ENCODE measurements at places on chromosomes 3 and 15.

GRCh38 chr3:87627316-87627715 is 350.9 kb upstream of the POU1F1 start:
- H3K27me3 ChIP-seq, result no peaks in the 10 kb centered on the region
- H3K4me3 ChIP-seq, result no peak overlapping the region
- no peaks in the 10 kb centered on the region for H3K36me3 ChIP-seq

DNA sequence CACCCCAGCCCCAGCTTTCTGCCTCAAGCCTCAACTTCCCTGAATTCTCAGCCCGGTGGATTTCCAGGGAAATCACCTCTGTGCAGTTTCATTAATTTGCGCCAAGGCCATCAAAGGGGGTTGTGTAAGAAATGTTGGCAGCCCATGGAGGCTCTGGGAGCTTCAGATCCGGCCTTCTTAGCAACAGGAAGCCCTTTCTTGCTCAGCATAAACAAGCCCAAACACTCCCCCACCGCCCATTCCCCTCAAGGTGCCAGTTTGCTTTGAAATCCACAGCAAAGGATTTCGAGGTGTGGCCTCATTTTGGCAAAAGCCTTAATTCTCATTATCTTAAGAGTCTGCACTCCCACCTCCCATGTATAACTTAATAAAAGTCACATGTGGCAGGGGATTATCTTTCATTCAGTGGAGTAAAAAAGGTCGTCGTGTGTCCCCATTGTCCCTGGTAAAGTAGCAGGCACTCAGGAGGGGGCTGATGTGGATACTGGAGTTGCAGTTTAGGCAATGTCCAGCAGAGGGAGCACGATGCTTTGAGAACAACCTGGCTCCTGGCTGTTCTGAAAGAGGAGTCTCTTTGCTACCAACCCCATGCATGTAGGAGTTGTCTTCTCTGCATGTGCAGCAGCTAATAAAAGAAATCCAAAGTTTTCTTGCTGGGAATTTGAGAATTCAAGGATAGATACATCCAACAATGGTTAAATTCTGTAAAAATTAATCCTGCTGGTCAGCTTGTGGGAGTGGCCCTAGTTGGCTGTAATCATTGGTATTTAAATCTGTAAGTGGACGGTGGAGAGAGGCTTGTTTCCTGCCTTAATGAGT is 39.5 kb downstream of the EBLN2 start:
- peak overlapping the region; percentile 21 for H3K27ac ChIP-seq
- peaks cover 13% of the 10 kb centered on the region for H3K4me1 ChIP-seq
- peaks cover 5% of the 10 kb centered on the region for H3K27me3 ChIP-seq
- peak; percentile 86 for DNase-seq
- H3K4me3 ChIP-seq, result no peak overlapping the region

DNA sequence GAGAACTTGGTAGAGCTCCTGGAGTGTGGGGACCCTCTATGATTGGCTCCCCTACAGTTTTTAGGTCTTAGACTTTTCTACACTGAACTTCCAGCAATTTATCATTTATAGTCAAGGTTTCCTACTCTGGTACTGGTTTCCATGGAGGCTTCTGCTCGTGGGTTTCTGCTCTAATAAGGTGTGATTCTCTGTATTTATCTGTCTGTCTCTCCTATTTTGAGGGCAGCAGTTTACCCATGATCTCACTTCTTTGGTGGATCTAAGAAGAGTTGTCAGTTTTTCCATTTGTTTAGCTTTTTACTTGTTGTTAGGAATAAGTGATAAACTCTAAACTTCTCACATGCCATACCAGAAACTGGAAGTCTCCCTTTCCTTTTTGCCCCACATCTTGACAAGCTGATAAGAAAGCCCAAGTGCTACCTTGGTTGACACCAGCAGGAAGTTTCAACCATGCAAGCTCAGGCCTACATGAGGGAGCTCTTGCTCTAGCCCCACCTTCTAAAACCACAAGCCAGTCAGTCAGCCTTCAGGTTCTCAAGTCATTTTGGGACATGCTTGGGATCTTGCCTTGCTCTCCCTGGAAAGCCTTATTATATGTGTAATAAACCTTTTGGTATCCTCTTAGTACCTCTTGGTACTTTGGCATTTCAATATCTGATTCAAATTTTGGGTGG is 10.0 kb downstream of the TIMMDC1 start:
- no peak overlapping the region for H3K27ac ChIP-seq
- H3K4me3 ChIP-seq, result no peak overlapping the region
- H3K27me3 ChIP-seq, result no peaks in the 10 kb centered on the region

GRCh38 chr15:78396976-78397375 is 41.0 kb upstream of the IREB2 start:
- H3K27me3 ChIP-seq, result peaks cover 3% of the 10 kb centered on the region
- peaks cover 56% of the 10 kb centered on the region for H3K4me1 ChIP-seq
- DNase-seq, result no peak
- peak overlapping the region; percentile 71 for H3K27ac ChIP-seq

DNA sequence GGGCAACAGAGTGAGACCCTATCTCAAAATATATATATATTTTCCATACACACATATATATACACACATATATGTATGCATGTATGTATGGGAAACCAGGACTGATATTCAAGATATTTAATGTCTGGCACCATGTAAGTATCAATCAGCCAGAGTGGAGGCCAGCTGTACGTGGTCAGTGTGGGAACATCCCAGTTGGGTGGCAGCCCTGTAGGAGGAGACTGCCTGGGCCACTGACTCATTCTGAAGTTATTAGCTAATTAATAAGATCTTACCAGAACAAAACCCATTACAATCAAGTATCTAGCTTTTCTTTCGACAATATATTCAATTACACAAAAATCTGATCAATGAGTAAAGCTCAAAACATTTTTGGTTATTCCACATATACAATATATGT is 85.1 kb upstream of the OCA2 start:
- DNase-seq, result no peak
- H3K27ac ChIP-seq, result no peak overlapping the region
- no peaks in the 10 kb centered on the region for H3K4me1 ChIP-seq
- no peak overlapping the region for H3K4me3 ChIP-seq

- no peaks in the 10 kb centered on the region for H3K4me1 ChIP-seq
- H3K27ac ChIP-seq, result no peak overlapping the region
- no peak overlapping the region for H3K4me3 ChIP-seq
- H3K27me3 ChIP-seq, result no peaks in the 10 kb centered on the region
- no peak for DNase-seq
Observed at GRCh38 chr15:52667597-52667996, 11.6 kb downstream of the ATOSA start.

- H3K27ac ChIP-seq, result peak overlapping the region; percentile 79
- no peaks in the 10 kb centered on the region for H3K27me3 ChIP-seq
- peaks cover 17% of the 10 kb centered on the region for H3K4me1 ChIP-seq
- DNase-seq, result no peak
Observed at GRCh38 chr15:57112178-57112577, 193.7 kb downstream of the TCF12 start.

- H3K27me3 ChIP-seq, result no peaks in the 10 kb centered on the region
- H3K27ac ChIP-seq, result no peak overlapping the region
- no peaks in the 10 kb centered on the region for H3K36me3 ChIP-seq
- H3K4me1 ChIP-seq, result no peaks in the 10 kb centered on the region
- no peak for DNase-seq
Observed at GRCh38 chr3:152172460-152172859, 96.3 kb upstream of the MBNL1 start.

DNA sequence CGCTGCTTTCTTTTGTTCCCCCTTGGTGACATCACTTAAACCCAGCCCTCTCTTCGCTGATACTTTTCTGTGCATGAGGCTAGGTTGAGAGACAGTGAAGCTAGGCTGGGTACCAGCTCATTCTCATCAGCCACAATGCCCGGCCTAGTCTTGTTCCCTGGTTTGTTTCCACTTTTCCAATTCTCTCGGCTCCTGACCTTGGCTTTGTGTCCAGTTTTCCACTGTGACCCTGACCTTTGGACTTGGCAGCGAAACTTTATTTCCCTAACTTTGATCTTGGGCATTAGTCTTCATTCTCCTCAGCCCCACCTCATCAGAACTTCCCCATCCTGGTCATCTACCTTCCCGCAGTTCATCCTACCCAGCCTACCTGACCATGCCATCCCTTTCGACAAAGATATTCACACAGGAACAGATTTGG is 908 bp upstream of the ADPGK start:
- peaks cover 13% of the 10 kb centered on the region for H3K36me3 ChIP-seq
- H3K4me3 ChIP-seq, result peak overlapping the region; percentile 94
- peaks cover 37% of the 10 kb centered on the region for H3K4me1 ChIP-seq
- H3K27me3 ChIP-seq, result no peaks in the 10 kb centered on the region

DNA sequence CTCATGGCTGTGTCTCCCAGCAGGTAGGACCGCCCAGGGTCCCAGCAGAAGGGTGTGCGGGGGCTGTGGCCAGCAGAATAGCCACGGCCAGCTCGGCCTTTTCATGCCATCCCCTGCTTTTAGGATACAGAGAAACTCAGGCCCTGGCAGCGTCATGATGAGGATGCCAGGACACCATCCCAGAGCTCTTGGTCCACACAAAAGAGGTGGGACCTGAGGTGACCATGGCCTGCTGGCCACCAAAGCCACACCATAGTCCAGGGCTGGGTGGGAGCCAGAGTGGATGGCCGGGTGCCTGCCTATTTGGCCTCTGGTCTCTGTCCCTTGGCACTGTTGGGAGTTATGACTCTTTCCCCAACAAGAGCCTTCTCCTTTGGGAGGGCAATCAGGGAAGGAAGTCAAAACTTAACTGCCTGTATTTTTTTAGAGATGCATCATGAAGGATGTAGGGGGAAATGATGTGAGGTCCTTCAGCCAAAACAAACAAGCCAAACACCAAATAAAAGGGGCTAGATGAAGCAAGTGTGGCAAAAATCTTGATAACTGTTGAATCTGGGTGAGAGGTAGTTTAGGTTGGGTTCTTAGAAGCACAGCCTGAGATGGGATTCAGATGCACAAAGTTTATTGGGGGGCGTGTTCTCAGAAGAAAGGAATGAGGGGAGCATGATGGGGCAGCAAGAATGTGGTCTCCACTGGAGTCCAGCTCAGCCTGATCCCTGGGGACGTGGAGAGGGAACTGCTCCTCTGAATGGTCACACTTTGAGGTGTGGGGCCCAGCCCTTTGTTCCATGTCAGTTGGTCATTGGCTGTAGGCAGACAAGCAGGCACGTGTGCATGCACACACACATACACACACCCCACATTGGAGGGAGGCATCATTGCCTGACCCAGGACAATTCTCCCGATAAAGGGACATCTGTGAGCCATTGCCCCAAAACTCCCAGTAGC is 33.2 kb downstream of the SMAD6 start:
- peaks cover 37% of the 10 kb centered on the region for H3K4me1 ChIP-seq
- peaks cover 18% of the 10 kb centered on the region for H3K36me3 ChIP-seq
- H3K27ac ChIP-seq, result peak overlapping the region; percentile 37

DNA sequence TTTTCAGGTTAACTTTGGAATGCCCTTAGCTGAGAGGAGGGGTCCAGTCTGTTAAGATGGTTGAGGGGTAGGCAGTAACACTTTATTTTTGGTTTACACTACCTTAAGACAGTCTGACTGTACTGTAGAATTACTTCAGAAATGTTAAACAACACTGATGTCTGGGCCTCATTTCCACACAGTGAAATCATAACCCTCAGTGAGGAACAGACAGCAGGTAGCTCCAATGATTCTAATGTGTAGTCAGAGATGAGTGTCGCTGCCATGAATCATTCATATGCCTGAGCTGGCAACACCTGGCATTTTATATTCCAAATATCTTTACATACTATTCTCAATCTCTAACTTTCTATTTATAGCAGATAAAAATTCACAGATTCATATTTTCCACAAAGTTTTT is 37.3 kb upstream of the POU1F1 start:
- H3K27ac ChIP-seq, result no peak overlapping the region
- no peak overlapping the region for H3K4me3 ChIP-seq
- no peak for DNase-seq

GRCh38 chr3:8319935-8320634 is 181.5 kb upstream of the LMCD1 start:
- no peaks in the 10 kb centered on the region for H3K4me1 ChIP-seq
- no peaks in the 10 kb centered on the region for H3K27me3 ChIP-seq
- H3K36me3 ChIP-seq, result no peaks in the 10 kb centered on the region
- DNase-seq, result no peak
- no peak overlapping the region for H3K4me3 ChIP-seq

- no peak overlapping the region for H3K27ac ChIP-seq
- no peak for DNase-seq
- peaks cover 6% of the 10 kb centered on the region for H3K36me3 ChIP-seq
- no peak overlapping the region for H3K4me3 ChIP-seq
Observed at GRCh38 chr15:90914305-90915080, 11.4 kb downstream of the MAN2A2 start.

DNA sequence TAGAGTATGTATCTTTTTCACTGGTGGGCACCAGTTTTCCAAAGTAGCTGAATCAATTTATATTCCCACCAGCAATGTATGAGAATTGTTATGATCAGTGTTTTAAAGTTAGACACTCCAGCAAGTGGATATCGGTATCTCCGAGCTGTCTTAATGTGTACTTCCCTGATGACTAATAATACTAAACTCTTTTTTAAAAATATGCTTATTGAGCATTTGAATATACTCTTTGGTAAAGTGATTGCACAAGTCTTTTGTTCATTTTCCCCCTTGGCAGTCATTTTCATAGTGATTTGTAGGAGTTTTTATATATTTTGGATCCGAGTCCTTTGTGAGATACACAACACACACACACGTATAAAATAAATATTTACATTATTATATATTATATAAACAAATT is 12.5 kb upstream of the FEM1B start:
- peaks cover 3% of the 10 kb centered on the region for H3K27me3 ChIP-seq
- H3K36me3 ChIP-seq, result no peaks in the 10 kb centered on the region
- no peak overlapping the region for H3K27ac ChIP-seq
- no peak for DNase-seq
- H3K4me3 ChIP-seq, result no peak overlapping the region

DNA sequence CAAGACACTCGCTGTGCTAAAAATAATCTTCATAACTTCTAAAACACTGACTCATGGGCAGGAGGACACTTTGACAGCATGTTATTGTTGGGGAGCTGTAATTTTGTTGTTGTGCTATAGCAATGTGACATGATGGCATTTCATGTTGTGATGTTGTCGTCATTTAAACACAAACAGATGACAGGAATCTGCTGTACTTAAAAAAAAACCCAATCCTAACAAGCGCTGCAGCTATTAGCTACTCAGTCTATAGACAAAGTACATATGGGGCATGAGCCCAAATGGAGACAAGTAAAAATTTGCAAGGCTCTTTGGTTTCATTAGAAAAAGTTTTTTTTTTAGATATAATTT is 828 bp upstream of the ATOSA start:
- DNase-seq, result no peak
- peaks cover 13% of the 10 kb centered on the region for H3K27me3 ChIP-seq
- peaks cover 10% of the 10 kb centered on the region for H3K36me3 ChIP-seq
- H3K4me3 ChIP-seq, result peak overlapping the region; percentile 100
- peak overlapping the region; percentile 94 for H3K27ac ChIP-seq

GRCh38 chr3:118102737-118103136 is 931.9 kb downstream of the IGSF11 start:
- no peak overlapping the region for H3K4me3 ChIP-seq
- DNase-seq, result no peak
- no peak overlapping the region for H3K27ac ChIP-seq
- H3K4me1 ChIP-seq, result no peaks in the 10 kb centered on the region

DNA sequence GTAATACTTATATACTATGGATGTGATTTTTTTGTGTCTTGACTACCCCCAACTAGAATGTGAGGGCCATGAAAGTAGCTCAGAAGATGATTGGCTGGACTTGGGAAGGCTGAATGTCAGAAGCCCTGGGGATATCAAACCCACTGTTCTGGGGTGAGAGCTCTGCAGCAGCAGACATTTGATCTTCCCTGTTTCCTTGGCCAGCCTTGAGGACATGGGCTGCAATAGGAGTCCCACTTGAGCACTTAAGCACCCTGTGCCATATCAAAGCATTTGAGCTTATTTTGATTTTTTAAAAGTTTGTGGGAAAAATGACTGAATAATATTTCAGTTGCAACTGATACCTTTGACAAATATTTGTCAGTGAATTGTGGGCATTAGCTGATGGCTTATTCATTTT is 21.7 kb downstream of the GTF2E1 start:
- H3K4me1 ChIP-seq, result peaks cover 37% of the 10 kb centered on the region
- H3K27me3 ChIP-seq, result no peaks in the 10 kb centered on the region
- H3K4me3 ChIP-seq, result no peak overlapping the region

All from type B pancreatic cell (in vitro differentiated cells).